ENCODE measurements at places on chromosomes 11 and 22.

DNA sequence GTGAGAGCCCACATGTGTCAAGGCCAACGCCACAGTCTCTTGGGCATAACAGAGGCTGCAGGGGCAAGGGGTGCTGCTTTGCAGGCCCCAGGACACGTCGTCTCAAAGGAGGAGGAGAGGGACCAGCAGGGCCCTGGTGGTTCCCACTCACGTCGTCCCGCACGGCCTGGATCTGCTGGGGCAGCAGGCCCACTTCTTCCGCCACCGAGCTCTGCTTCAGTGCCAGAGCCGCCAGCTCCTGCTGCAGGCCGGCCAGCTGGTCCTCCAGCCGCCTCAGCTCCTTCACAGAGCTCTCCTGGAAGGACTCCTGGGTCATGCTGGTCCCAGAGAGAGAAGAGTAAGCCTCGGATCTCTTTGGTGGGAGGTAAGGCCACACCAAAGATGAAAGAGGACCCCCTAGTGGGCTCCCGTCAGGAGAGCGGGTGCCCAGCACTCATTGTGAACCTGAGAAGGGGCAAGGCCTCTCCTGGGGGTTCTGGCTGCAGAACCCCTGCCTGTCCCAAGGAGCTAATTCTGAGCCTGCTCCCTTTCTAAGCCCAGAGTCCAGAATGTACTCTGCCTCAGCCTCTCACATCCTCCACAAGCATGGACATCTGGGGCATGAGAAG lies 15.6 kb downstream of the SUN2 start:
- DNase-seq, result no peak

- no peak for DNase-seq
Observed at GRCh38 chr22:17271711-17272451, 52.6 kb upstream of the ADA2 start.

DNA sequence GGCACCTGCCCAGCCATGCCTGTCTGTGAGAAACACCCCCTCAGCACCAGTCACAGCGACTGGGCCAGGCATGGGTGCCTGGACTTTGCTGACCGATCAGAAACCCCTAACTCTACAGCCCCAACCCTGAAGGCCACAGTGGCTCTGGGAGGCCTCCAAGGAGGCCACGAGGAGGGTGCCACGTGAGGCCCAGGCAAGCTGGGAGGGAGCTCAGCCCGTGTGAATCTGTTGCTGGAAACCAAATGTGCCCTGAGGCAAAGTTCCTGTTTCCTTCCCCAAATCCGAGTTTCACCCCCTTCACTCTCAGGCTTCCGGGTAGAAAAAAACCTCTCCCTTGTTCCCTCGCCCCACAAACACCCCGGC lies 1.3 kb downstream of the UNC93B1 start:
- no peak for DNase-seq

DNA sequence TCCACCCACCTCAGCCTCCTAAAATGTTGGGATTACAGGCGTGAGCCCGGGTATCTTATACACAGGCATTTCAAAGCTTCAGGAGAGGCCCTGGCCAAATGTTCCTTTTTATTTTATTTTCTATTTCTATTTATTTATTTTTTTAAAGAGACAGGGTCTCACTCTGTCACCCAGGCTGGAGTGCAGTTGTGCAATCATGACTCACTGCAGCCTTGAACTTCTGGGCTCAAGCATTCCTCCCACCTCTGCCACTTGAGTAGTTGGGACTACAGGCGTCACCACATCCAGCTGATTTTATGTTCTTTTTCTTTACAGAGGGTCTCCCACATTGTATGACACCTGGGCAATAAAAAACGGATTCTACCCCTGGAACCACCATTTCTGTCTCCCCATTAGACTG lies 71.2 kb downstream of the FBXO7 start:
- DNase-seq, result no peak

DNA sequence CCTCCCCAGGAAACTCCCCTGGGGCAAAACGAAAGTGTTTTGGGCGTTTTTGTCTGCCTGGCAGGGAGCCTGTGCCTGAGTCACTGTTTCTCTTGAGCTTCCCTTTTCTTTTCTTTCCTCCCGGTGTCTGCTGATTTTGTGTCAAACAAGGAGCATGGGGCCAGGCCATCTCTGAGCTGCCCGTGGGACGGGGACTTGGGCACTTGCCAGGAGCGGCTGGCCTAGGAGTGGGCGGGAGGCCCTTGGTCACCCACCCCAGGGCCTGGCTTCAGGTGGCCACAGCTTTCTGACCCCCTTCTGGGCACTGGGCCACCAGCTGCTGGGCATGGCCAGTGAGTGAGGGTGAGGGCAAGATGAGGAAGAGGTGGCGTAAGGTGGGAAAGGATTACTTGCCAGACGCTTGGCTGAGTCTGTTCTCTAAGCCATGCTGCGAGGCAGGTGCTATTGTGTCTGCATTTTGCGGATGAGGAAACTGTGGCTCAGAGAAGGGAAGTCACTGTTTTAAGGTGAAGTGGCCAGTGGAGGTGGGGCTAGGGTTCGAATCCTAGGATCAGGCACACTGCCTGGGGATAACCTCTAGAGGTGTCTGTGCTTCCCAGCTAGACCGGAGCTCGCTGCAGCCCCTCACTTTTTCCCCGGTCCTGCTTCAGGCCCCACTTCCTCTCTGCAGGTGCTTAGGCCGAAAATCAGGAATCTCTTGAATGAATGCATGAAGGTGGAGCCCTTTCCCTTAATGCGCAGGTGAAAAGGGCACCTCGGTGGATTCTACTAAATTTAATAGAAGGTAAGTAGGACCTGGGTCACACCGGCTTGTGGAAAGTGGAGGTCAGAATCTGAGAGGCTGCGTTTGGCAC lies 7.8 kb upstream of the NFAM1 start:
- no peak for DNase-seq

DNA sequence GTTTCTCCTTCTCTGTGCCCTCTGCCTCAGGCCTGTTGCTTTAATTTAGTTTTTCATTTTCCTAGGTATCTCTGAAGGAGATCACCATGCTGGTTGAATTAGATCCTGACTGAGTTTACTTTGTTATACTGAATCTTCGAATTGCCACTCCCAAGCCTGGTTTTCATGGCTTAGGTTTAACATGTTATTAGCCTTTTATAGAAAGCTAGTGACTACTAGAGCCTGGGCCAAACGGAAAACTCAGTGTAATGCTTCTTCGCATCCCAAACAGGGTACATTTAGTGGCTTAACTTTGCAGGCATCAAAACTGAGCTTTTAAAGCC lies 3.6 kb downstream of the CRKL start:
- DNase-seq, result no peak

DNA sequence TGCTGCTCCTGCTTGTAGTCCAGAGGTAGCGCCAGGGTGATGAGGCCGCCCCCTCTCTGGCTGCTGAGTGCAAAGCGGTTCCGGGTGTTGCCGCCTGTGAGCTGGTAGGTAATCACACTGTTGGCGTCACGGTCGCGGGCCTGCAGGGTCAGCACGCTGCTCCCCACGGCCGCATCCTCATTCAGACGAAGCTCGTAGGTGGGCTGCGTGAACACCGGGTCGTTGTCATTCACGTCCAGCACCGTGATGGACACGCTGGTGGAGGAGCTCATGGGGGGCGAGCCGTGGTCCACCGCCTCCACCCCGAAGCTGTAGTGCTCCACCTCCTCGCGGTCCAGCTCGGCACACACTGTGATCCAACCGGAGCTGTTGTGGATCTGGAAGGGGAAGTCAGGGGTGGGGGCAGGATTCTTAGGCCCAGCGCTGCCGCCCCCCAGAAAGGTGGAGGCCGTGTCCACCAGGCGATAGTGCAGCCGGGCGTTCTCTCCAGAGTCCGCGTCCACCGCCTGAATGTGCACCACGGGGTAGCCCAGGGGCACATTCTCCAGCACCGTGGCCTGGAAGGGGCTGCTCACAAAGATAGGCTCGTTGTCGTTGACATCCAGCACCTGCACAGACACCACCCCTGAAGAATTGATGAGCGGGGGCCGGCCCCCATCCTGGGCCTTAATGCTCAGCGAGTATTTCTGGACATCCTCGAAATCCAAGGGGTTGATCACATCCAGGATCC lies 2.4 kb downstream of the CELSR1 start:
- DNase-seq, result no peak

GRCh38 chr11:68071281-68072048 lies 32.6 kb downstream of the TCIRG1 start:
- no peak for DNase-seq

- no peak for DNase-seq
Observed at GRCh38 chr11:86800960-86801272, 574 bp downstream of the PRSS23 start.

GRCh38 chr11:43557553-43558110 lies 122.9 kb upstream of the HSD17B12 start:
- DNase-seq, result no peak

DNA sequence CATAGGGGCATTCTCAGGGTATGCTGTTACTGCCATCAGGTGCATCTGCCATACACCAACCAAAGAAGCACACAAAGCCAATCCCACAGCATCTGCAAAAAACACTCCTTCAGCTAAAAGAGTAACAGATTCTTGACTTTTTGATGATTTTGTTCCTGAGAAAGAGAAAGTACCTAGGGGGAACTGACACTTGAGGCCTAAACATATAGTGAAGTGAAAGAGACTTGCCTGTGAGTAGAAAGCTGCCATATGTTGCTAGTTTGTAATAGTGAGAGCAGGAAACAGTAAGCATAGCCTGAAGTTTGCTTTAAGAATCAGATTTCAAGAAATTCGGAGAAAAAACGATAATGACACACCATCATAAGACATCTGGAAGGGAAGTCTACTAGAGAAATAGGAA lies 97.9 kb upstream of the CTSC start:
- no peak for DNase-seq

GRCh38 chr11:68302670-68303069 lies 9.7 kb upstream of the LRP5 start:
- DNase-seq, result no peak

GRCh38 chr11:35021589-35021988 lies 105.2 kb downstream of the PDHX start:
- no peak for DNase-seq

Data from kidney glomerular epithelial cell (primary cell).